ENCODE measurements at places on chromosomes 5 and 9. TPM values are rescaled to one million over a fixed set of nuclear protein-coding genes. Genes with fewer than 3 reads are reported as not detected.

DNA sequence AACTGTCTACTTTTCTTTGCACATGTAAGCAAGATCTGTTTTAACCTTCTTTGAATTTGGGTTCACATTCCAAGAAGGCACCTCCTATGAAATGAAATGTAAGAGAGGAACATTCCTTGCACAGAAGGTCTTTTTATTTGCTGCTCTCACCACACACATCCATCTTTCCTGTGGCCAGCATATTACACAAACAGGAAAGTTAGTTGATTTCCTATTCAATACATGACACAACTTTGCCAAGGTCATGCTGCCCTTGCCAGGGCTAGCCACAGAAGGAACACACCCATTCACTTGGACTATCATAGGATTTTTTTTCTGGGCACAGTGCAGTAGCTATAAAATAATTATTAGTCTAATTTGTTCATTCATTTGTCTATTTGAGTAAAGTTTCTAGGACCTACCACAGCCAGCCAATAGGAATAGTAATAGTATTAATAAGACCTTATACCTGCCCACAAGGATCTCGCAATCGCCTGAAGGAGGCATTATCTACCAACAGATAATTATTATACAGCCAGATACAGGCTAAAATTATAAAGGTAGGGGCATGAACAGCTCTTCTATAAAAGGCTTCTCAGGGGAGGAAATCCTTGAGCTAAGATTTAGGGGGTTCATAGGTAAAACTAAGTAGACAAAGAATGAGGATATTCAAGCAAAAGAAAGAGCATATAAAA, 78.1 kb upstream of the NREP start:
- DNase-seq, result peak; percentile 26

- no peak for DNase-seq
Observed at GRCh38 chr5:16580382-16580781, 36.4 kb downstream of the RETREG1 start.

DNA sequence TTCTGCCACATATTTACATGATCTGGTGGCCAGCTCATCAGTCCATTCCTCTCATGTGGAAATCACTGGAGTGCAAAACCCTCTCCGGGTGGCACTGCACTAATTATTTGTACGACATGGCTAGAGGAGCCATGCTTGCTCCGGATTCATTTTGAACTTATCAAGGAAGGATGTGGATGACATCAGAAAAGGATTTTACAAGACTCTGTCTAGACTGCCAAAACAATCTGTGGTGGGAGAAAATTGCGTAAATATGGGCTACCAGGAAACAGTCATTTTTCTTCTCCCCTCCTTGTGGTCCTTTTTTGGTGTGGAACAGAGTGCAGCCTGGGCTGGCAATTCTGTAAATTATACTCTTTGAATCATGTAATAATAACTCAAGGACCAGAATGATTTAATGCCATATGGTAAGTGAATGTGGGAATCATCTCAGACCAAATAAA, 123.4 kb upstream of the IFNE start:
- DNase-seq, result no peak

- peak; percentile 91 for DNase-seq
Observed at GRCh38 chr5:68319706-68320412, 104.3 kb downstream of the PIK3R1 start.

GRCh38 chr5:41510176-41510831, at the start of gene PLCXD3:
TSS of gene PLCXD3 (minus strand) at chr5:41510601. CDS start at chr5:41510526, 75 bp downstream.
- peak; percentile 8 for DNase-seq

GRCh38 chr9:16487915-16488314, 382.6 kb downstream of the BNC2 start:
- no peak for DNase-seq

GRCh38 chr5:73693573-73694061, 67.6 kb downstream of the ARHGEF28 start:
- peak; percentile 29 for DNase-seq

- no peak for DNase-seq
Observed at GRCh38 chr5:132828846-132829494, 1.5 kb downstream of the SHROOM1 start.

DNA sequence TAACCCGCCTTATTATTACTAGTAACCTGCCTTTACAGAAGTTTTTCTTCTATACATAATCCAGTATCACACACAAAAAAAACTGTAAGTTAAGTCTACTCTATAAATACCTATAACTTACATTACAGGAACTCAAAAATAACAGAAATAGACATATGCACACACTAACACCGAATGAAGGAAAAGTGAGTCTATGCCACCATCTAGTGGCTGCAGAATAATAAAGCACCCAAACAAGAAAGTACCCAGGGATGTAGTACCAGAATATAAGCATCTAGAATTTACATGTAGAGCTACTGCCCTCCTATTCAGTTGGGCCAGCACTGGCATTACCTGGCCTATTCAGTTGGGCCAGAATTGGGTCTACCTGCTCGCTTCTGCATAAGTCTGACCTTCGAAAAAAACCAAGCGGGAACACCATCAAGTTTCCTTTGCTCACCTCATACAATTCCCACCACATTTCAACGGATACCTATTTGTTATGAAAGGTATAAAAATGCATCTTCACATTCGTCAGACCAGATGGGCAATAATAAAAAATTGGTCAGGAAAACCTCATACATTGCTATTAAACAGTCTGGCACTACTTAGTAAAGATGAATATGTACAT, 4.0 kb upstream of the NIPSNAP3A start:
- peak; percentile 66 for DNase-seq

- no peak for DNase-seq
Observed at GRCh38 chr5:139389701-139390638, at the start of gene MZB1. TSS of gene MZB1 (minus strand) at chr5:139389913. CDS start at chr5:139389856, 57 bp downstream.

GRCh38 chr5:53856506-53856905, 296.1 kb downstream of the NDUFS4 start:
- peak; percentile 10 for DNase-seq

DNA sequence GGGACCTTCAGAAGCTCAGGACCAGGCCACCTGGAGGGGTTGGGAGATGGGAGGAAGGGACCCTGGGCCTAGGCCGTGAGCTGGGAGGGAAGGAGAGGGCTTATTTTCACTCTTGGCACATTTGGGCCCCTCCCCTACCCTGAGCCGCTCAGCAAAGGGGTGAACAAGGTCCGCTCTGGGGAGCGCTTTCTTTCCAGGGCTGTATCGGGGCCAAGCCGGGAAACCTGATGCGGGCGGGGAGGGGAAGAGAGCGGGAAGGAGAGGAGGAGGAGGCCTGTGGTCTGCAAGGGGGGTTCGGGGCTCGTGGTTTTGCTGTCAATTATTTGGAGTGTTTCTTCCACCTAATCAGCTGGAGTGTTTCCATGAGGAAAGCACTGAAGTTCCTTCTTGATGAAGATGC, 62.7 kb upstream of the RXRA start:
- no peak for DNase-seq

- no peak for DNase-seq
Observed at GRCh38 chr5:81751836-81752643, 1.1 kb upstream of the SSBP2 start.

DNA sequence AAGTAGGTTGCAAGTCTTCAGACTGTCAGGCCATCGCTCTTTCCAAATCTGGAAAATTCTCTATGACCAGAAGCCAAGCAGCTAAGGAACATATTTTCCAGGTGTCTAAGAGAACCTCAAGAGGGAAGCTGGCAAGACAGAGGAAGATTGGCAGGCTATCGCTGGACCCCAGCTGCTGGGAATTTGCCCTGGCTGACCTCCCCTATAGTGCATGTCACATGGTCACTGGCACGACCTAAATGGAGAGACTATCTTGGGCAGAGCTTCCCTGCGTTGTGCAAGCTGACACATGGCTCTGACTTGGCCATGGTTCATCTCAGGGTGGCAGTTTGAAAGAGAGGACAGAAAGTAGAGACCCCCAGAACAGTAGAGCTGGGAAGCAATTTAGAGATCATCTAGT, 104.9 kb upstream of the ZNF618 start:
- no peak for DNase-seq

DNA sequence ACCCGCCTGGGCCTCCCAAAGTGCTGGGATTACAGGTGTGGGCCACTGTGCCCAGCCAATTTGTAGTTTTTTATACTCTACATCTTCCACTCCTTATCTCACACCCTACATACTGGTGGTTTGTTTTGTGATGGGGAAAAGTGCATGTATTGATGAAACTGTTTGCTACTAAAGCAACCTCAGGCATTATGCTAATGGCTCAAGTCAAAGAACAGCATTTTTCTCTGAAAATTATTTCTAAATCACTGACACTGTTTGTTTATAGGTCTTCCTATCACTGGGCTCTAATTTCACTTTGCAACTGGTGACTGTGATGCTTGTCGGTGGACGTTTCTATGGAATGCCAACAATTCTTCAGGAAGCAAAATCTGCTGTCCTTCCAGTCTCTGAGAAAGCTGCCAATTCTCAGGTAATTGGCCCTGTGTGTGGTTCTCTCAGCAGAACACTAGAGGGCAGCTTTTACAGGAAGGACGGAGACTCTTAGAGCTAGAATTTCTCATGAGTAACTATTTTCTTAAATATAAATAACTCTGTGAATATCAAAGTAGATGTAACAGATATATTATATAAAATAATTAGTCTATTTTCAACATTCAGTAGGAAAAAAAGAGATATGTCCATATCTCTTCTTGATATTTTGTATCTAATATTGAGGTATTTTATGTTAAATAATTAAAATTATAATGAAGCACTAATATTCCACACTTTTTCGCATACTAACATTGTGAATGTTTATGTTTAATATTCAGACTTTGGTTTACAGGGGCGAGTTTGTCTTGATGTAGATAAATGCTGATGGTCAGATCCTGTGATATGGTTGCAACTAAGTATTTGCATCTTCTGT, 244.1 kb downstream of the ADGRV1 start:
- DNase-seq, result peak; percentile 54

DNA sequence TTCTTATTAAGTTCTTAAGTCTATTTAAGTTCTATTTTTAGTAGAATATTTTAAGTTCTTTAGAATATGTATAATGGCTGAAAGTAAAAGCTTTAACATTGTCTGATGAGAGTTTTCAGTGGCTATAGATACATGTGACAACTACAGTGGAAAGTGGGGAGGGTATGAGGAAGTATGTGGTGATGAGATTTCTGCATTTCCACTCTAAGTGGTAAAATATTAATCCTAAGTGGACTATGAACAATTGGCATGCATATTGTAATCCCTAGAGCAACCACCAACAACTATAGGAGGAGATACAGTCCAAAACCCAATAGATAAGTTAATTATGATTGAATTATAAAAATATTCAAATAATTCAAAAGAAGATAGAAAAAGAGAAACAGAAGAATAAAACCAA, 183.6 kb downstream of the GADD45G start:
- DNase-seq, result no peak

DNA sequence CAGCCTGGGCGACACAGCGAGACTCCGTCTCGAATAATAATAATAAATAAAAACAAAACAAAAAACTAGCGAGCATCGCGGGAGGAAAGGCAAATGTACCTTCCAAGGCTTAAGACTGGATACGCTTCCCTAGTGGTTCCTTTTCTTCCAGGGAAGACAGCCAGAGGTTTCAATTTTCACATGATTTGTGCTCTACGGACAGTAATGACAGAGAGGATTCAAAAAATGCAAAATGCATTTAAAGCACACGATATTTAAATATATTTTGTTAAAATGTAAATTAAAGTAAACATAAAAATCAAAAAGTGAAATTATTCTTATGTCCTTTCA, 4.3 kb upstream of the TRIM41 start:
- no peak for DNase-seq

The TSLP gene
- 2.0 TPM for total RNA-seq

The SHC3 gene
- 0.26 TPM for total RNA-seq

The PTCD2 gene
- total RNA-seq, result 3.4 TPM

The GABRA1 gene
- total RNA-seq, result not detected

The PDE8B gene
- not detected for total RNA-seq

The IL7R gene
- not detected for total RNA-seq
